ENCODE measurements at places on chromosomes 5 and 9. TPM values are rescaled to one million over a fixed set of nuclear protein-coding genes. Genes with fewer than 3 reads are reported as not detected.
A peak's percentile ranks its signal among the peaks of the same experiment; 100 is the strongest.

- H3K27me3 ChIP-seq = no peaks in the 10 kb centered on the region
- H3K27ac ChIP-seq = no peak overlapping the region
- no peaks in the 10 kb centered on the region for H3K4me1 ChIP-seq
- DNase-seq = no peak
- H3K4me3 ChIP-seq = no peak overlapping the region
Measured at GRCh38 chr5:61423487-61424145, 91.6 kb downstream of the ZSWIM6 start.

DNA sequence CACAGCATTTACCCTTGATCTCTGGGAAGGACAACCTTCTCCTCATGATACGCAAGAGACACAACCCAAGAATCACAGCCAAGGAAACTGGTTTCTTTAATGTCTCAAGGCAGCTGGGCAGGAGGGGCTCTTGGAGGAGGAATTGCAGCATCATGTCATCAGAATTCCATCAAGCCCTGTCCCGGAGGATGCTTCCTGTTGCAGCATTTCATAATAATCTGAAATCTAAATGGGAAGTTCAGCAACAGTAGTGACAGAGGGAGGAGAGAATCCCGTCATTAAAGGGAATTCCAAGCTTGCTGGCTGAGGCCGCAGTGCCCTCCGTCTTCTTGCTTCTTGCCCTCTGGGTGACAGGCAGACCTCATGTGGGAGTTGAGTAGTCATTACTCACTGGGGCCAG is 192.7 kb downstream of the TENT4A start:
- no peaks in the 10 kb centered on the region for H3K27me3 ChIP-seq
- no peak for DNase-seq
- no peak overlapping the region for H3K4me3 ChIP-seq

DNA sequence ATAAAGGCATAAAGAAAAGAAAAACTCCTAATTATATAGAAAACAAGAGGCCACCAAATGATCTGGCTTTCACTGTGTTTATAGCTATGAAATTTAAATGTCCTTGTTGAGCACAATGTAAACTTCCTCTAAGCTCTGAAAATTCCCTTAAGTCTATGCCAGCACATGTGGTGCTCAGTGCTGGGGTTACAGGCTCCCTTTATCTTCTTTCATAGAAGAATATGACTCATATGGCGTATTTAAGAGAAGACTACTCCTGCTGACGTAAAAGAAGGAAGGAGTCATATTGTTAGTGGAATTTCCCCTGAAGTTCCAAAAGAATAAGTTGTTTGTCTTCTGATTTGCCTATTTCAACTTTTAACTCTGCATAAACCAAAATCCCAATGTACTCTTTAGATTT is 30.4 kb downstream of the RNF145 start:
- H3K4me3 ChIP-seq = no peak overlapping the region
- H3K27ac ChIP-seq = no peak overlapping the region

Gene HTR1A
- not detected for total RNA-seq

- H3K4me3 ChIP-seq = no peak overlapping the region
- no peak for DNase-seq
- no peaks in the 10 kb centered on the region for H3K36me3 ChIP-seq
- peaks cover 13% of the 10 kb centered on the region for H3K4me1 ChIP-seq
- no peaks in the 10 kb centered on the region for H3K27me3 ChIP-seq
- H3K27ac ChIP-seq = no peak overlapping the region
Measured at GRCh38 chr5:134007581-134008265, 2.9 kb upstream of the VDAC1 start.

DNA sequence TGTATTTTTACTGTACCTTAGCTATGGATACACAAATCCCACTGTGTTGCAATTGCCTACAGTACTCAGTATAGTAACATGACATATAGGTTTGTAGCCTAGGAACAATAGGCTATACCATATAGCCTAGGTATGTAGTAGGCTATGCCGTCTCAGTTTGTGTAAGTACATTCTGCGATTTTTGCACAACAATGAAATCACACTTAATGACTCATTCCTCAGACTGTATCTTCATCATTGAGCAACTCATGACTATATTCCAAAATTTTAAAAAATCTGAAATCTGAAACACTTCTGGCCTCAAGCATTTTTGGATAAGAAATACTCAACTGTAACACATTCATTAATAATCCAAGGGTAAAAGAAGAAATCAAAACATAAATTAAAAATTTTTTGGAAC is 666.8 kb upstream of the GRAMD2B start:
- no peak for DNase-seq
- no peaks in the 10 kb centered on the region for H3K36me3 ChIP-seq
- H3K27ac ChIP-seq = no peak overlapping the region
- H3K4me3 ChIP-seq = no peak overlapping the region

GRCh38 chr5:87120518-87121303 is 147.0 kb upstream of the RASA1 start:
- no peak overlapping the region for H3K4me3 ChIP-seq
- no peaks in the 10 kb centered on the region for H3K27me3 ChIP-seq
- no peaks in the 10 kb centered on the region for H3K4me1 ChIP-seq

GRCh38 chr9:72263572-72263971 is 101.4 kb downstream of the ZFAND5 start:
- no peaks in the 10 kb centered on the region for H3K36me3 ChIP-seq
- H3K4me3 ChIP-seq = no peak overlapping the region
- H3K27ac ChIP-seq = no peak overlapping the region
- no peaks in the 10 kb centered on the region for H3K27me3 ChIP-seq

Gene GABRA6
- total RNA-seq = not detected

- no peak for DNase-seq
Measured at GRCh38 chr9:120014796-120015195, 565.2 kb downstream of the CDK5RAP2 start.

Gene BAAT
- total RNA-seq = 1.3 TPM

GRCh38 chr5:42005561-42006153 is 80.6 kb downstream of the FBXO4 start:
- DNase-seq = no peak
- H3K4me3 ChIP-seq = no peak overlapping the region
- no peaks in the 10 kb centered on the region for H3K4me1 ChIP-seq
- H3K27ac ChIP-seq = no peak overlapping the region

Gene PHYHD1
- 0.59 TPM for total RNA-seq

DNA sequence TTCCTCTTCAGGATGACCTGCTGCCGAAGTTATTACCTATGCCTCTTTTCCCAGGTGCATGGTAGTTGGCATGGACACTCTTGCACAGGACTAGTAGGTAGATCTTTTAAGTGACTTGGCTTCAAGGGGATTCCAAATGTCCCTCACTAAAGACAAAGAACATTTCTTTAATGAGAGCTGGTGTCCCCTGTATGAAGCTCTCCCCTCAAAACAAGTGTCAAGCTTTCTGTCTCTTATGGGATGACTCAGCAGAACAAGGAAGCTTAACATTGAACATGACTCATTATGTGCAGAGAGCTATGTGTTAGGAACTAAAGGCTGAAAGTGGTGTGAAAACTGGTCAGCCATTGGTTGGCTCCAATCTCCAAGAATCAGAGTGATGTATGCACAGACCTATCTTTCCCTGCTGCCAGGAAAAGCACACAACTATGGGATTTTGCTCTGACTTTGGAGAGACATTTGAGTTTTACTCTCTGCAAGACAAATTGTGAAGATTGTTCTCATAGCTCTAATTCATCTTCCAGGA is 120.5 kb downstream of the PRDM6 start:
- H3K4me3 ChIP-seq = no peak overlapping the region
- no peaks in the 10 kb centered on the region for H3K4me1 ChIP-seq
- no peaks in the 10 kb centered on the region for H3K36me3 ChIP-seq

DNA sequence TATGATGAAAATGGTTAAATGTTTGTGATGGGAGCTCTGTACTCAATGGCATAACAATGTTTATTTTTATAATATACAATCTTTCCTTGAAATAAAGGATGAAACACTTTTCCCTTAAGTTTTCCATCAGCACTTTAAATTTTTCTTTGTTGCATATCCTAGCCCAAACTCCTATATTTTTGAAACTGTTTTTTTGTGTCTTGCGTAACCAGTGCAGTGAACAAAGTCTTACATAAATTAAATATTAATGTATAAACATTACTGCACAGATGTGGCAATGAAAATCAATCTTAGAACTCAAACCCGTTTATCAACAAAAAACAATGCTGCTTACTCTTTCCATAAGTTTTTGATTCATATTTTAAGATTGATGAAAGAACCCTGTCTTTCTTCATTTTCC is 34.1 kb upstream of the IL31RA start:
- no peak overlapping the region for H3K4me3 ChIP-seq
- H3K4me1 ChIP-seq = no peaks in the 10 kb centered on the region
- no peak for DNase-seq
- H3K36me3 ChIP-seq = no peaks in the 10 kb centered on the region

DNA sequence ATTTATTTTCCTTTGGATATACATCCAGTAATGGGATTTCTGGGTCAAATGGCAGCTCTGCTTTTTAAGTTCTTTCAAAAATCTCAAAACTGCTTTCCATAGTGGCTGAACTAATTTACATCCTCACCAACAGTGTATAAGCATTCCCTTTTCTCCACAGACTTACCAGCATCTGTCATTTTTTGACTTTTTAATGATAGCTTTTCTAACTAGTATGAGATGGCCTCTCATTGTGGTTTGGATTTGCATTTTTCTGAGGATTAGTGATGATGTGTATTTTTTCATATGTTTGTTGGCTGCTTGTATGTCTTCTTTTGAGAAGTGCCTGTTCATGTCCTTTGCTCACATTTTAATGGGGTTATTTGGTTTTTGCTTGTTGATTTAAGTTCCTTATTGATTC is 90.0 kb upstream of the HMHB1 start:
- no peaks in the 10 kb centered on the region for H3K4me1 ChIP-seq
- H3K36me3 ChIP-seq = no peaks in the 10 kb centered on the region
- DNase-seq = no peak
- H3K4me3 ChIP-seq = no peak overlapping the region
- no peaks in the 10 kb centered on the region for H3K27me3 ChIP-seq
- H3K27ac ChIP-seq = no peak overlapping the region

Gene CTNNAL1
- total RNA-seq = 111 TPM

- no peak overlapping the region for H3K4me3 ChIP-seq
- H3K27ac ChIP-seq = no peak overlapping the region
- H3K36me3 ChIP-seq = no peaks in the 10 kb centered on the region
- peaks cover 4% of the 10 kb centered on the region for H3K4me1 ChIP-seq
- H3K27me3 ChIP-seq = no peaks in the 10 kb centered on the region
- no peak for DNase-seq
Measured at GRCh38 chr5:123940416-123940815, 428.4 kb downstream of the CSNK1G3 start.

- no peak overlapping the region for H3K27ac ChIP-seq
- no peak for DNase-seq
- no peaks in the 10 kb centered on the region for H3K27me3 ChIP-seq
- H3K36me3 ChIP-seq = no peaks in the 10 kb centered on the region
Measured at GRCh38 chr9:75188756-75189155, 100.4 kb downstream of the OSTF1 start.

- no peaks in the 10 kb centered on the region for H3K27me3 ChIP-seq
- H3K27ac ChIP-seq = no peak overlapping the region
- H3K36me3 ChIP-seq = no peaks in the 10 kb centered on the region
- H3K4me1 ChIP-seq = no peaks in the 10 kb centered on the region
- no peak for DNase-seq
Measured at GRCh38 chr9:23674016-23674585, 151.9 kb downstream of the ELAVL2 start.

Gene GPR150
- total RNA-seq = 0.21 TPM

- H3K36me3 ChIP-seq = no peaks in the 10 kb centered on the region
- DNase-seq = peak; percentile 80
- peaks cover 34% of the 10 kb centered on the region for H3K4me1 ChIP-seq
- no peaks in the 10 kb centered on the region for H3K27me3 ChIP-seq
- H3K27ac ChIP-seq = peak overlapping the region; percentile 67
Measured at GRCh38 chr5:75053304-75054133, 1.2 kb upstream of the GCNT4 start.

- H3K4me3 ChIP-seq = no peak overlapping the region
- no peaks in the 10 kb centered on the region for H3K27me3 ChIP-seq
- no peaks in the 10 kb centered on the region for H3K36me3 ChIP-seq
- no peaks in the 10 kb centered on the region for H3K4me1 ChIP-seq
- no peak overlapping the region for H3K27ac ChIP-seq
Measured at GRCh38 chr5:79200573-79201183, 35.3 kb upstream of the JMY start.

- H3K4me3 ChIP-seq = no peak overlapping the region
- H3K27me3 ChIP-seq = no peaks in the 10 kb centered on the region
- no peaks in the 10 kb centered on the region for H3K4me1 ChIP-seq
- no peak for DNase-seq
- no peaks in the 10 kb centered on the region for H3K36me3 ChIP-seq
Measured at GRCh38 chr5:151572657-151573368, 18.3 kb downstream of the FAT2 start.
